ENCODE measurements at places on chromosomes 3 and 15.

DNA sequence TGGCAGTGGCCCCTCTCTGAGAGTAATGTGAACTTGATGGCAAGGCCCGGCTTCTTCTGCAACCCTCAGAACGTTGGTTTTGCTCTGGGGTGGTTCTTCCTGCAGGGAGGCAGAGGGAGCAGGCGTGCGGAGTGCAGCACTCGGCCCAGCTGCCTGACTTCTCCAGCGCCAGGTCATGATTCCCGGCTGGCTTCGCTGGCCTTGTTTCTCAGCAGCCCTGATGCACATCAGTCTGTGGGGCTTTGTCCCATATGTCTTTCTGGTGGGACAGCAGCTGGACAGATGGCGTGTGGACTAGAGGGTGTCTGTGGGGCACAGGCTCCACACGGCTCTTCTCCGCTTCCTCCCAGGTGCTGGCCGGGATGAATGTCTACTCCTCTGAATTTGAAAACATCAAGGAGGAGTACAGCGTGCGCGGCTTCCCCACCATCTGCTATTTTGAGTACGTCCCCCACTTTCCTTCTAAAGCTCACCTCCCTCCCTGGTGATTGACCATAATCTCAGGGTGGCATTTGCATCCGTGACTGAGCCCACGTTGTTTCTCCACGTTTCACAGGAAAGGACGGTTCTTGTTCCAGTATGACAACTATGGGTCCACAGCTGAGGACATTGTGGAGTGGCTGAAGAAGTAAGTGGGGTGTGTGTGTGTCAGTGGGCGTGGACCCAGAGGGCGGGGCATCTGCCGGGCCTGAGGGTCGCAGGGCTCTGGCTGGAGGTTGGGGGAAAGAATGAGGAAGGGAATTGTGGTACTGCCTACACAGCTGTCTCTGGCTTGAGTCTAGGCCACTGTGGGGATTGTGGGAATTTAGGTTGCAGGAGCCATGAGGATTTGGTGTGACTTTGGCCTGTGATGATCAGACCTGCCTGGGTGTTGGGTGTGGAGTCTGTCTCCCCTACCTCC is 57.1 kb downstream of the PDIA5 start:
- DNase-seq, result no peak

DNA sequence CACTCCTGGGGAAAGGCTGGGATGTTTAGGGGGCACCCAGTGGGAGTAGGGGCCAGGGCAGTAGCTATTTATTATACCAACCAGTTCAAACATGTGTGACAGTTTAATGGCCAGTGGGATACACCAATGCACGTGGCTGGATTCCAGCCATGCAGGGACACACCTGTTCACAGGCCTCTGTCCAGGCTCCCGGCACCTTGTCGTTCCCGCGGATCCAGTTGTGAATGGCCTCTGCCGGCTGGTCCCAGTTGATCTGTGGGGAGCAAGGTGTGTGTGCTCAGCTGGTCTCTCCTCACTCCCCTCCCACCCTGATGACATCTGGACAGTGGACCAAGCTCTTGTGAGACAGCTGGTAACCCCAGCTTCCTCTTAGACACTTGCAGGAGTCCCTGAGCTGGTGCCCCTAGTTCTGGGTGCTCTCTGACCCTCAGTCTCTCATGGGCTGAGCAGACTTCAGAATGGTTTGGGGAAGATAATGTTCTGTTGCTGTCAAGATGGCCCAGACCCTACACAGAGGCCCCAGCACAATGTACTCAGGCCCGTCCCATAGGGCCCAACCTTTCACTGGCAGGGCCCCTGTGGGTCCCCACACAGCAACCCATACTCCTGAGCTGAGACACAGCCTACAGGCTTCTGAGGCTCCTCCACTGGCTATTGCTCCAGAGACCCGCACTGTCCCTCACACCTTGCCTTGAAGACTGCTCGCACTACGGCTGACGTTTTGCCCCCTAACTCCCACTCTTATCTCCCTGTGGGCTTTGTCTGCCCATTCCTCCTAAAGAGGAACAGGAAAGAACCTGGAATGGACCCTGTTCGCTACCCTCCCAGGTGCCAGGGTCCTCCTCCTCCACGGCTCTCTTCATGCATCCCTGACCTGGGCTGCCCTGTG is 25.8 kb downstream of the ALDH1L1 start:
- peak; percentile 5 for DNase-seq

GRCh38 chr3:184172681-184173373 is 1.8 kb upstream of the AP2M1 start:
- DNase-seq, result no peak

- no peak for DNase-seq
Measured at GRCh38 chr3:172726380-172726779, 15.5 kb upstream of the NCEH1 start.

- DNase-seq, result peak; percentile 35
Measured at GRCh38 chr3:29004885-29005599, 275.8 kb upstream of the RBMS3 start.

DNA sequence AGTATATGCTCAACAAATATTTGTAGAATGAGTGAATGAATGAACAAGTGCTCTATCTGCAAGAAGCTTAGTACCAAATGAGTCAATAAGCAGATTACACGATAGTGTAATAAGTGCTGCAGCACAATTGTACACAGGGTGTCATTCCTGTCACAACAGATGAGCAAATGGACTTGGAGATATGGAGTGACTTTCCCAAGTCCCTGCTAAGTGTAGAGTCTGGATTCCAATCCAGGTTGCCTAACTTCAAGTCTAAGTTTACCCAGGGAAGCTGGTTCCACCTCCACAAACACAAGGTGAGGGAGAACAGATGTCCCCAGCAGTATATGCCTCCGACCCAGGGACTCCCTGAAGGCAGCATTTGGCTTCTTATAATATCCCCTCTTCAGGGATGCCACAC is 77.7 kb upstream of the RAD18 start:
- no peak for DNase-seq

DNA sequence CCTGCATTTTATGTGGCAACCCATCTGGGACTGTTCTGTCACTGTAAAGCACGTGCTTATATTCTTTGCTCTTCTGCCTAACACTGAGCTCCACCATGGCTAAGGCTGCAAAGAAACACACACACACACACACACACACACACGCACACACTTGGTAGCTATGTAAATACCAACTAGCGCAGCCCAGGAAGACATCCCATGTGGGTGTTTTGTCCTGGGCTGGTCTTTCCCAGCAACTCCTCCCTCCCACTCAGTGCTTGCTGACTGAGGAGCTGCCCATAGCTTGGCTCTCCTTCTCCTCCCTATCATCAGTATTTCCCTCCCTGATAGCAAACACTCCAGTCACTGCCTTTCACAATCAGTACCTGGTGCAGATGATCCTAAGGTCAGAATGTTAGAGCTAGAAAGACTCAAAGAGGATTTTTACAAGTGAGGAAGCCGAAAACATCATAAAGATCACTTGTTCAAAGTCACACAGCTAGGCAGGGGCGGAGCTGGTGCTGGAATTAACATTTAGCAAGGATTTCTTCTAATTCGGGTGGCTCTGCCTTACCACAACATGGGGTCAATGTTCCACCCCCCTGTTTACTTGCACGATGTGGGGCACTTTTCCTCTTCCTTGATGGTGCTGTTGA is 377.1 kb upstream of the TBL1XR1 start:
- DNase-seq, result no peak

- DNase-seq, result no peak
Measured at GRCh38 chr3:8210882-8211341, 290.7 kb upstream of the LMCD1 start.

DNA sequence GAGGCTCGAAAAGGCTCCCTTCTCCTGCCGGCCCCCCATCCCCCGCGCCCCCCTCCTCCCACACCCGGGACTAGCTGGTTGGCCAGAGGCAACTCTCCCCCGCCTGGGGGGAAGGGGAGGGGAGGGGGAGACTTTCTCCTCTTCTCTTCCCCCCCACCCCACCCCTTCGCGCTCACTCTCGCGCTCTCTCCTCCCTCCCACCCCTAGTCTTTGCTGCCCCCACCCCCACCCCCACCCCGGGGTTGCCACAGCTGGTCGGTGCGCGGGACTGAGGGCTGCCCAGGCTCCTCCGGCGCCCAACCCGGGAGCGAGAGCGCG is 710 bp downstream of the MECOM start:
- DNase-seq, result no peak

DNA sequence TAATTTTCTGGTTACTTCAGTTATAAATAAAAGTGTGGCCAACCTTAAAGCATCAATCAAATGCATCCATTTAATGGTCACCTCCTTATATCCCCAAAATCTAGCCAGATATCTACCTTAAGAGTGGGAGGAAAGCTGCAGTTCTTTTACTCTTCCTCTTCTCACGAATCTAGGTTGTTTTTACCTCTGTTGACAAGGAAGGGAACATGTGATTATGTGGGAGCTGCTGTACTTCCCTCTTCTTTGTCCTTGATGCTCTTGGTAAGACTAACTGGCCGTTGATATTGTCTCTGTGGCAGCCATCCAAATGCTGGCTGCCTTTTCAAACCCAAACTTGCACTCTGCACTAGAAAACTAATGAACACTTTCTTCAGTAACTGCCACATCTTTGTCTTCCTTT is 275.3 kb upstream of the CADM2 start:
- no peak for DNase-seq

DNA sequence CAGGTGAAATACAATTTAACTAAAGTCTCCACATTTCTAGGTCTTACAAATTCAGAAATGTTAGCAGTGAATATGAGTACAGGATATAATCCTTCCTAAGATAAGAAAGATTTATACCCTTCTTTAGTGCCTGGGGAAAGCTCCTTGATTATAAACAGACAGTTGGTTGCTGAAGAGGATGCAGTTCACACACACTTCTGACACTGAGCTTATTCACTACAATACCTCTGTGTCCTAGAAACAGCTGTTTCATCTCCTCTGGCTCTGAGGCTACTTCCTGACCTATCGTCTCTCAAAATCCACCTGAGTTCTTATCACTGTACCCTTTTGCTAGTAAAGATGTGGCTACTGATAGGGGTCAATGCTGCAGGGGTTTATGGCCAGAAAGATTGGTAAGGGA is 57.1 kb downstream of the TP63 start:
- no peak for DNase-seq

DNA sequence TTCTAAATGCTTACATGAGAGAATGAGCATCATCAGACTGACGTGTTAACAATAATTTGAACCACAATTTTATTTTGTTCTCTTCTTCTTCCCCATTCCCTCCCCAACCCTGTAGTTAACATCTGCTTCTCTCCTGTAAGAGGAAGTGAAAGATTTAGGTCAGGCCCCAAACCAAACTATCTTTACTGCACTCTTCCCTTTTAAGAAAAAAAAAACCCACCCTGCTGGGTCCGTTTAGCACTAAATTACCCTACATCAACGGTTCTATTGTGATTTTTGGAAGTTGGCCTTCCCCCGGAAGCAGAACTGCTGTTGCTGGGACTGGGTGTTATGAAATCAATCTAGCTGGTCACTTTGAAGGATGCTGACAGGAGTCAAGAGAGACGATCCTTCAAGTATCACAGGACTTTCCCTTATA is 49.4 kb downstream of the NFKBIZ start:
- peak; percentile 55 for DNase-seq

DNA sequence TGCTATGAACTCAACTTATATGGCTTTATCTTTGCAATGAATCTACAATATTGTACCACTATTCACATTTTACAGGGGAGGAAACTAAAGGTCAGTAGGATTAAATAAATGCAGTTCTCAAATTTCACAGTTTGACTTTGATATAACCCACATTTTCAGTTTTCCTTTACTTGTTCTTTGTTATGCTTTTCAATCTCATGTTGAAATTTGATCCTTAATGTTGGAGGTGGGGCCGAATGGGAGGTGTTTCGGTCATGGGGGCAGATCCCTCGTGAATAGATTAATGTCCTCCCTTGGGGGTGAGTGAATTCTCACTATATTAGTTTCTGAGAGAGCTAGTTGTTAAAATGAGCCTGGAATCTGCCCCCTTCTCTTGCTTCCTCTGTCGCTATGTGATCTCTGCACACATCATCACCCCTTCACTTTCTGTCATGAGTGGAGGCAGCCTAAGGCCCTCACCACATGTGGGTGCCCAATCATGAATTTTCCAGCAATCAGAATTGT is 44.7 kb downstream of the CD200 start:
- no peak for DNase-seq

- no peak for DNase-seq
Measured at GRCh38 chr15:29699791-29700190, 122.5 kb downstream of the TJP1 start.

DNA sequence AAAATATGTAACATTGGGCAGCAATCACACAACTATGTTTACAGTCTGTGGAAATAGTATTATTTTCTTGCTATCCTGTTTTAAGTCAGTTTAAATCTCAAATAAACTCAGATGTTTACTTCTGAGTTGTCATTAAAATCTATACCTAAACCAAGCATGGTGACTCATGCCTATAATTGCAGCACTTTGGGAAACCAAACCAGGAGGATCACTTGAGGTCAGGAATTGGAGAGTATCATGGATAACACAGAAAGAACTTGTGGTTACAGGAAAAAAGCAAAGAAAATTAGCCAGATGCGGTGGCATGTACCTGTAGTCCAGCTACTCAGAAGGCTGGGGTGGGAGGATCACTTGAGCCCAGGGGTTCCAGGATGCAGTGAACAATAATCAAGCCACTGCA is 631.6 kb upstream of the EPHA6 start:
- DNase-seq, result no peak

DNA sequence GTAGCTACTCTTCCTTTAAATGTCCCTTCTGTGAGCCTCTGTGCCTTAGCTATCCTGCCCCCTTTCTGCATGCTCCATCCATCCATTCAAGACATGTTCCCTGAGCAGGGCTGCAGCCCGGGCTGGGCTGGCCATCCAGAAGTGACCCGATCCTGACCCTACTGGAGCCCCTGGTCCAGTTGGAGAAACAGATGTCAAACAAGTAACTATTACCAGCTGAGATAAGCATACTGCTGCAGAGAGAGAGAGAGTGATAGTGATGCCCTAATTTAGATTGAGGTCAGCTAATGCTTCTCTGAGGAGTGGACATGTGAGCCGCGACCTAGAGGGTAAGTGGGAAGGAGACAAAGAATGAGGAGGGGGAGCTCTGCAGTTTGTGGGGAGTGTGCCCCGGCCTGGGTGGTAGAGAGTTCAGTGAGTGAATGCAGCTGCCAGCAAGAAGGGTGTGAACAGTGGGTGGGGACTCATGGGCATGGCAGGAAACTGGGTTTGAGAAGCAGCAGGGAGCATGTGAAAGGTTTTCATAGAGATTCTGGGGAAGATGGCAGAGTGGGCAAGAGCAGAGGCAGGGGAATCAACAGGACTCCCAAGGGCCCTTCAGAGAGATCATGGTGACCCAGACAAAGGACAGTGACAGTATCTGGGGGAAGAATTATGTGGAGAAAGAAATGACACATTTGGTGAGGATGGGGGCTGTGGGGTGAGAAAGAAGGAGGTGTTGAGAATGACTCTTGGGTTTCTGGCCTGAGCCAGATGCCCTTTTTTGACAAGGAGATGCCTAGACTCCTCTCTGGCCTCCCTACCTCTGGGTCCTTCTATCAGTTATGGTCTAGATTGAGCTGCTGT is 44.9 kb downstream of the CHCHD6 start:
- no peak for DNase-seq

DNA sequence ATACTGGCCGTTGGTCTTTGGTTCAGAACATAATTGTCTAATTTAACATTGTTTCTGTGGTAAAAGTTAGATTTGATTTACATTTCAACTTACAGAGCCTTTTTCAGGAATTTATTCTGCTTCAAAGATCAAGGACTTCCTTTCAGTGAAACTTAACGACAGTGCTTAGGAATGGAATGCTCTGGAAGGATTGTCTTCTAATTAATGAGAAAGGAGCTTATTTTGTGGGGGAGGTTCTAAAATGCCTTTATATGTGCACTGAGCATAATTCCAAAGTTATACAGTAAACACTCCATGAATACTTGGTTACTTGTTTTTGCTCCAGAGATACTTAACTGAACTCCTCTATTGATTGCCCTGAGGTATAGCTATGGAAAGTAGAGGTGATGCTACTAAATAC is 75.7 kb downstream of the CACNA1D start:
- no peak for DNase-seq
